Vagina (tissue), 2 donors: ENCODE measurements at places on chromosomes 6 and 20. TPM values are rescaled to one million over a fixed set of nuclear protein-coding genes. Genes with fewer than 3 reads are reported as not detected.

Gene ZC3H12D
- 2.2 TPM for total RNA-seq

- peaks cover 17% of the 10 kb centered on the region for H3K4me1 ChIP-seq
- no peaks in the 10 kb centered on the region for H3K36me3 ChIP-seq
- H3K4me3 ChIP-seq = peak within 1 kb of the TSS; percentile 57
- H3K27me3 ChIP-seq = no peaks in the 10 kb centered on the region
- H3K27ac ChIP-seq = no peak within 1 kb of the TSS
- peak; percentile 75 for DNase-seq
Observed at GRCh38 chr20:44909872-44910689, at the start of gene PABPC1L. Gene PABPC1L, plus strand, starts transcription at chr20:44910060. Its CDS starts 84 bp downstream, at chr20:44910144.

Gene GHRH
- not detected for total RNA-seq

GRCh38 chr6:6006428-6007365 is at the start of gene NRN1:
Gene NRN1, minus strand, starts transcription at chr6:6006925. Its CDS starts 176 bp downstream, at chr6:6006749.
- H3K36me3 ChIP-seq = no peaks in the 10 kb centered on the region
- peak within 1 kb of the TSS; percentile 42 for H3K4me3 ChIP-seq
- peaks cover 32% of the 10 kb centered on the region for H3K27me3 ChIP-seq
- H3K4me1 ChIP-seq = peaks cover 65% of the 10 kb centered on the region
- peak within 1 kb of the TSS; percentile 21 for H3K27ac ChIP-seq
- no peak for DNase-seq

DNA sequence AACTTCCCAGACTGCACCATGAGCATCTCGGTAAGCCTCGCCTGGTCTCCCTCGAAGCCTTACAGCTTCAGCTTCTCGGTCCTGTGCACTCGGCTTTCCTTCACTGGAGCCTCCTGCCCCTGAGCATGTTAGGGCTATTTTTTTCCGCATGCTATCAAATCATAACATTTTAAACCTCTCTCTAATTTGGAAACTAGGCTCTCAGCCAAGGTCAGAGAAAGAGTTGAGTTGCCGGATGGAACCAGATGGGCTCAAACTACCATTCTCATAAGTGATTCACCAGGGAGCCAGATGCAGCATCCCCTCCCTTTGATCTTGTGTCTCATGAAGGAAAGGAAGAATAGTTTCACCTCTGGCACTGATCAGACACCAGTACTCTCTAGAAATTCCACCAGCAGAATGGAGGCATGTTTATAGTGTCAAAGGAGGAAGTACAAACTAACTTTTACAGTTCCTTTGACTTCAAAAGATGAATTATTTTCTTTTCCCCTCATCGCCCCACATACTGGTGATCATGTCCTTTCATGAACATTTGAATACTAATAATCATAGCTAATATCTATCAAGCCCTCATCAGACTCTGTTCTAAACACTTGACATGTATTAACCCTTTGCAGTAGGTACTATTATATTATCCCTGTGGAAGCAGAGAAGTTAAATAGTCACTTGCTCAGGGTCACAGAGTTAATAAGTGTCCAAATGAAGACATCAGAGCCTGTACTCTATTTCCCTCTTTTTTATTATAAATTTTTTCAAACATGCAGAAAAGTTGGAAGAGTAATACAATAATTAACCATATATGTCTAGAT is 46.7 kb downstream of the MAP1LC3A start:
- peak overlapping the region; percentile 42 for H3K27ac ChIP-seq
- no peak overlapping the region for H3K4me3 ChIP-seq
- no peaks in the 10 kb centered on the region for H3K36me3 ChIP-seq
- no peak for DNase-seq

GRCh38 chr6:28693033-28693750 is 167.5 kb downstream of the GPX5 start:
- DNase-seq = no peak
- H3K4me1 ChIP-seq = no peaks in the 10 kb centered on the region
- H3K27ac ChIP-seq = no peak overlapping the region
- H3K4me3 ChIP-seq = no peak overlapping the region
- no peaks in the 10 kb centered on the region for H3K36me3 ChIP-seq
- no peaks in the 10 kb centered on the region for H3K27me3 ChIP-seq

Gene DEFB132
- total RNA-seq = not detected

DNA sequence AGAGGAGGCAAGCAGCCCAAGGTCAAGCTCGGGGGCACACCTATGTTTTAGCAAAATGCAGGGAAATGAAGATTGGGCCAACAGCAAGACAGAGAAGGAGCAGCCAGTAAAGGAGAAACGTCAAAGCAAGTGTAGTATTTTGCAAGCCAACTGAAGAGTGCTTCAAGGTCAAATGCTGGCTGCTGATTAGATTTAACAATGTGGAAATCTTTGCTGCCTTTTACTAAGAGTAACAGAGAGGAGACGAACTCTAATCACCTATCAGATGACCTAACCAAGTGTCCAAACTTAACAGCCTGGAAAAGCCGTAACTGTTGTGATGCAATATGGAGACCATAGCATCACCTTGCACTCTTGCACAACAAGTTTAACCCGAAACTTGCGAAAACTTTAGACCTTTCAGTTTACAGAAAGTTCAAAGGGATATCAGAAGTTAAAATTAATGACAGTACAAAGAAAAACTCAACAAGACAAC is 30.4 kb downstream of the AKIRIN2 start:
- H3K36me3 ChIP-seq = peaks cover 29% of the 10 kb centered on the region
- no peak overlapping the region for H3K27ac ChIP-seq
- no peak overlapping the region for H3K4me3 ChIP-seq
- H3K27me3 ChIP-seq = no peaks in the 10 kb centered on the region

GRCh38 chr20:25039697-25040437 is 18.1 kb downstream of the ACSS1 start:
- H3K4me3 ChIP-seq = no peak overlapping the region
- no peaks in the 10 kb centered on the region for H3K27me3 ChIP-seq
- no peaks in the 10 kb centered on the region for H3K36me3 ChIP-seq
- peaks cover 89% of the 10 kb centered on the region for H3K4me1 ChIP-seq
- H3K27ac ChIP-seq = peak overlapping the region; percentile 76

GRCh38 chr6:138953451-138953850 is 34.6 kb downstream of the REPS1 start:
- H3K27ac ChIP-seq = no peak overlapping the region
- no peaks in the 10 kb centered on the region for H3K36me3 ChIP-seq
- H3K4me1 ChIP-seq = peaks cover 24% of the 10 kb centered on the region
- no peak for DNase-seq
- H3K4me3 ChIP-seq = no peak overlapping the region
- H3K27me3 ChIP-seq = no peaks in the 10 kb centered on the region

GRCh38 chr6:125528621-125529041 is 220.8 kb upstream of the HEY2 start:
- H3K4me3 ChIP-seq = no peak overlapping the region
- no peak for DNase-seq
- no peaks in the 10 kb centered on the region for H3K4me1 ChIP-seq
- H3K27ac ChIP-seq = no peak overlapping the region

DNA sequence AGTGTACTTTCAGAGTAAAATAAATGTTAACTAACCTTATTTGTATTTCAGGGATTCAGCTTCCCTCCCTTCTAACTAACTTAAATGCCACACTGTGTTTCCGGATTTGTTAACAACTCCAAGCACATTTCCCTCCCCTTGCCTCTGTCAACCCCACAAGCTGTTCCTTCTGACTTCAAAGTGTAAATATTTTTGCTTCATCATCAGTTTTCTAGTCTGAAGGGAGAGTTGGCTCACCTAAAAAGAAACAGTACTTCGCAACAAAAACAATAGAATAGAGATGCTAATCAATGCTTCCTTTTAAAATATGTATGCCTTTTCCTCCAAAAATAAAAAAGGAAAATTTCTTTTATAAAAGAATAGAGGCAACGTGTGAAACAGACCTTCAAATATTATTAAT is 132.6 kb downstream of the THEMIS start:
- no peak overlapping the region for H3K4me3 ChIP-seq
- DNase-seq = no peak
- H3K27ac ChIP-seq = no peak overlapping the region
- H3K4me1 ChIP-seq = no peaks in the 10 kb centered on the region
- H3K36me3 ChIP-seq = no peaks in the 10 kb centered on the region
- H3K27me3 ChIP-seq = no peaks in the 10 kb centered on the region

Gene C6orf52
- not detected for total RNA-seq

DNA sequence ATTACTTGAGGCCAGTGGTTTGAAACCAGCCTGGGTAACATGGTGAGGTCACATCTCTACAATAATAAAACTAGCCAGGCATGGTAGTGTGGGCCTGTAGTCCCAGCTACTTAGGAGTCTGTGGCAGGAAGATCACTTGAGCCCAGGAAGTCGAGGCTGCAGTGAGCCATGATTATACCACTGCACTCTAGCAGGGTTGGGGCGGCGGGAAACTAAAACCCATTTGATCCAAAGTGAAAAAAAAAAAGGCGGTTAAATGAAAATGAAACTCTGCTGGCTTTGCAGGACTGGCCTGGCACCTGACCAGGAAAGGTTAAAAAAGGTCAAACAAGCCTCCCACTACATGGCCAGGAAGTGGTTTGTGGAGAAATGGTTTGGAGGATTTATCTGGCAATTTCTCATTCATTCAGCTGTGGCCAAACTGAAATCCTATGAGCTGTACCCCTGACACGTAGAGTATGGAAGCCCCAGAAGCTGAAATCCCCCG is 36.6 kb downstream of the MTRES1 start:
- no peak overlapping the region for H3K4me3 ChIP-seq
- no peak overlapping the region for H3K27ac ChIP-seq
- H3K36me3 ChIP-seq = no peaks in the 10 kb centered on the region
- no peaks in the 10 kb centered on the region for H3K27me3 ChIP-seq
- DNase-seq = no peak
- peaks cover 9% of the 10 kb centered on the region for H3K4me1 ChIP-seq

- no peak for DNase-seq
- no peaks in the 10 kb centered on the region for H3K4me1 ChIP-seq
- H3K4me3 ChIP-seq = no peak overlapping the region
Observed at GRCh38 chr6:117951783-117952182, 44.7 kb downstream of the SLC35F1 start.

GRCh38 chr6:142335415-142335814 is 33.6 kb downstream of the ADGRG6 start:
- no peak overlapping the region for H3K4me3 ChIP-seq
- DNase-seq = no peak
- H3K4me1 ChIP-seq = no peaks in the 10 kb centered on the region
- no peak overlapping the region for H3K27ac ChIP-seq

Gene NKX2-4
- total RNA-seq = not detected

DNA sequence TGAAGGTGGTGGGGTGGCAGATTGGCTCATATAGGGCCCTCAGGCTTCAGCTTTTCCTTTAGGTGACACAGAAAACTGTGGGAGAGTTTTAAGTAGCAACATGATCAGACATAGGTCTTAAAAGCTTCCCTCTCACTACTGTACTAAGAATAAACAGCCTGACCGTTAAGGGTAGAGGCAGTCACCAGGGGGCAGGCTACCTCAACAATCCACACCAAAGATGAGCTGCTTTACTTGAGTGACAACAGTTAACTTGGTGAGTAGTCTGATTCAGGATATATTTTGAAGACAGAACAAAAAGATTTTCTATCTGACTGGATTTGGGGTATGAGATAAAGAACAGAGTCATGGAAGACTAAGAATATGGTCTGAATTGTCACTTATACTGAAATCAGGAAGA is 193.1 kb upstream of the SHLD1 start:
- no peak overlapping the region for H3K27ac ChIP-seq
- no peaks in the 10 kb centered on the region for H3K4me1 ChIP-seq
- DNase-seq = no peak
- H3K27me3 ChIP-seq = no peaks in the 10 kb centered on the region

- no peak for DNase-seq
- no peaks in the 10 kb centered on the region for H3K36me3 ChIP-seq
- no peaks in the 10 kb centered on the region for H3K4me1 ChIP-seq
Observed at GRCh38 chr6:127435626-127436220, 23.5 kb downstream of the KIAA0408 start.

DNA sequence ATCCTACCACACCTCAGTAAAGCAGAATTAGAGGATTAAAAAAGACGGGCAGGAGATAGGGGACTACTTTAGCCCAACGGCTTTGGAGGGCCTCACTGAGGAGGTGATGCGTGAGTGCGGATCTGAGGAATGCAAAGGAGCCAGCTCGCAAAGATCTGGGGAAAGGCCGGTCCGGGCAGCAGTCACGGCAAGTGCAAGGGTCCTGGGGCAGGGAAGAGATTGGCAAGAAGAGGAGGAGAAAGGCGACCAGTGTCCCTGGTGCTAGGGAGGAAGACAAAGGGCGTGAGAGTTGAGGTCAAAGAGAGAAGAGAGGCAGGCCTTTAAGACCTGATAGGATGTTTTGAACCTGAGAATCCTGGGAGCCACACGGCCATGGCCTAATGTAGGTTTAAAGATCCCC is 86.8 kb downstream of the KCNB1 start:
- peak overlapping the region; percentile 31 for H3K27ac ChIP-seq
- peaks cover 29% of the 10 kb centered on the region for H3K4me1 ChIP-seq
- no peaks in the 10 kb centered on the region for H3K36me3 ChIP-seq
- no peak overlapping the region for H3K4me3 ChIP-seq

DNA sequence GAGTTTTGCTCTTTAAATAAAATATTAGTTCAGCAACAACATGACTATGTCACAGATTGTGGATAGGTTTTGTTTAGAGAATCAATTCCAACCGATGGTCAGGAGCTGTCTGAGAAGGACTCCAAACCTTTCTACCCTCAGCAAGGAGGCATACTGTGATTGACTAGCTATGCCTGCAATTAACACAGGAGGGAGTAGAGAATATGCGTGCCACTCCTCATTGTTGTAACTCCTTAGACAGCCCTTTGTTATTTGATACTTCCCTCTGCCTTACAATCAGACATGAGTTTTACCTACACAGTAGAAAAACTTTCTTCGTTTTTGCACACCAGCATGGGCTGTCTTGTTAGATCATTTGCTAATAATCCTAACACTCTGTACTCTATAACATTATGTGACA is 796.5 kb downstream of the PRIM2 start:
- no peaks in the 10 kb centered on the region for H3K36me3 ChIP-seq
- no peaks in the 10 kb centered on the region for H3K27me3 ChIP-seq
- no peak overlapping the region for H3K27ac ChIP-seq
- no peak for DNase-seq
- no peak overlapping the region for H3K4me3 ChIP-seq

Gene RALGAPA2
- total RNA-seq = 31.9 TPM

GRCh38 chr20:35049776-35050352 is 42.7 kb downstream of the TRPC4AP start:
- H3K36me3 ChIP-seq = no peaks in the 10 kb centered on the region
- no peak overlapping the region for H3K27ac ChIP-seq
- H3K27me3 ChIP-seq = no peaks in the 10 kb centered on the region
- H3K4me1 ChIP-seq = no peaks in the 10 kb centered on the region
- DNase-seq = no peak

- DNase-seq = no peak
- H3K36me3 ChIP-seq = no peaks in the 10 kb centered on the region
- H3K27me3 ChIP-seq = no peaks in the 10 kb centered on the region
- no peak overlapping the region for H3K27ac ChIP-seq
- no peak overlapping the region for H3K4me3 ChIP-seq
- peaks cover 20% of the 10 kb centered on the region for H3K4me1 ChIP-seq
Observed at GRCh38 chr6:170140129-170140528, 150.7 kb downstream of the DLL1 start.

Gene TRAM2
- 11.0 TPM for total RNA-seq

Gene GRM4
- not detected for total RNA-seq

GRCh38 chr6:31209137-31209536 is 38.7 kb upstream of the POU5F1 start:
- peaks cover 5% of the 10 kb centered on the region for H3K4me1 ChIP-seq
- H3K27me3 ChIP-seq = no peaks in the 10 kb centered on the region
- no peak for DNase-seq

Gene PLCB4
- 12.0 TPM for total RNA-seq

GRCh38 chr6:170039156-170040114 is 251.4 kb downstream of the DLL1 start:
- H3K27ac ChIP-seq = no peak overlapping the region
- H3K27me3 ChIP-seq = no peaks in the 10 kb centered on the region
- no peaks in the 10 kb centered on the region for H3K36me3 ChIP-seq
- H3K4me3 ChIP-seq = no peak overlapping the region
- H3K4me1 ChIP-seq = no peaks in the 10 kb centered on the region
